ENCODE measurements at places on chromosomes 3 and 15.

DNA sequence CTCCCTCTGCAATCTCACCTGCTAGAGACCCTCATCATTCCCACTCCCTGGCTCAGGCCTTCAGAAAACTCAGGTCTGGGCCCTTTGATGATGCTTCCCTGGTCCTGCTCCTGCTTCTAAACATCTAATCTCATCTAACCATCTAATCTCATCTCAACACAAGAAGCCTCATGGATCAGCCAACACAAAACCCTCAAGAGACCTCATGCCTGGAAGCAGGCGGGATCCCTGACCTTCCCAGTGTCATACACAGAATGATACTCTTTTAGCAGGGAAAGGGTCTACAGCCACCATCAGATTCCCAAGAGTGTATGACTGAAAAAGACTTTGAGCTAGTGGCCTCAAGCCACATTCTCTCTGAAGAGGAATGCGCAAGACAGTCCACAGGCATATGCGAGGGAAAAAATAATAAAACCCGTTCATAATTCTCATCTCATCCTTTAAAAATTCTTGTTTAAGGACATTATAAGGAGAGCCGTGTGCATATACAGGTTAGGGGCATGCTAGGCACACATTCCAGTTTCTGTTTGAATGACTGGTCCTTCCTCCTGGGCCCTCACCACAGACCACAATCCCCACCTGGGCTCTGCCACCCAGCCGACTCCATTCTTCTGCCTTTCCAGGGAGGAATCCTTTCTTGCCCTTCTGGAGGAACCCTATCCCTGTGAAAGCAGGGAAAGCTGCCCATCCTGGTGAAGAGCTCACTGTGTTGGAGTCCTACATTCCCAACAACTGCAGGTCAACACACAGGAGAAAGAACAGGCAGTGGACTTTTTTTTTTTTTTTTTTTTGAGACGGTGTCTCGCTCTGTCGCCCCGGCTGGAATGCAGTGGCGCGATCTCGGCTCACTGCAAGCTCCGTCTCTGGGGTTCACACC lies 2.2 kb downstream of the ZXDC start:
- DNase-seq, result no peak

DNA sequence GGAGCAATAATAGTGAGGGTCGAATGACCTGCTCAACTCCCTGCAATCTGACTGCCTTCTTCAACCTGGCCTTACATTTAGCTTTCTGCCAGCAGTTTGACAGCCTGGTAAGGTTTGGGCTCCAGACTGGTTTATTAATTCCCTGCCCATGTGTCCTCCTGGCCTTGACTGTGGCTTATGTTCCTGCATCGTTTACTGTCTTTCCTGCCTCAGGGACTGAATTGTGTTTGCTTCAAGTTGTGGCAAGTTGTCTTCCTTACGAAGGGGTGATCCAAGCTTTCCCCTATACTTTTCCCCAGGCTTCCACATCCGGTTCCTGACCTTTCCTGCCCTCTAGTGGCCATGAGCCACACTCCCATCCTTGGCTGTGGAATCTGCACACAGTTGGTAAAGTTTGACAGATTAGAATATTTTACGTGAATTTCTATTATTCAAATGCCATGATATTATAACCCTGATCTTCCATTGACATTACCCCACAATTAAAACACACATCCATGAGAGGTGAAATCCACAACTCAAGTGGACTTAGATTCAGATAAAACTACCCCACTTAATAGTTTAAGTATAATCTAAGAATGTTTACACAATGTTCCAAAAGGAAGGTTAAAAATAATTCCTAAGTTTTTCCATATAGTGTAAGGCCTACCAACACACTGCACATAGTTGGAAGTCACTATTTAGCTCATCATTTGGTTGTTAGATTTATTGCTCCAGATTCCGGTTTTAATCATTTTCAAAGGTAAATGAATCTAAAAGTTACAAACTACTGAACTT lies 95.7 kb downstream of the NEDD4 start:
- DNase-seq, result no peak

DNA sequence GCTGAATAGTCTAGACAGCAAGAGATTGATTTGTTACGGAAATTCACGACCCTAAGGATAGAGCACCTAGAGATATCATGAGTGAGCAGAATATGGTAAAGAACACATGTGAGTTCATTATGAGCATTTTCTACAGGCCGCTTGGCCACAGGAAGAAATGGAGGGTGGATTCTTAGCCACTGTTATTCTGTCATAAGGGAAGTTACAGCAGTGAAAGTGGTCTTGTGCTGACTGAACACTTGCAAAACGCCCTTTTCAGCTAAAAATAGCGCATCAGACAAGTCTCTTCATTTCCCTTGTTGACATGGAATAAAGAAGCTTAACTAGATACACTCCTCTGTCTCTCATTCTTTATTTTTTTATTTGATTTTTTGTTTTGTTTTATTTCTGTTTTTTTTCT lies 19.8 kb downstream of the DGKG start:
- DNase-seq, result no peak

GRCh38 chr15:65611888-65612615 lies 1.1 kb upstream of the INTS14 start:
- no peak for DNase-seq

DNA sequence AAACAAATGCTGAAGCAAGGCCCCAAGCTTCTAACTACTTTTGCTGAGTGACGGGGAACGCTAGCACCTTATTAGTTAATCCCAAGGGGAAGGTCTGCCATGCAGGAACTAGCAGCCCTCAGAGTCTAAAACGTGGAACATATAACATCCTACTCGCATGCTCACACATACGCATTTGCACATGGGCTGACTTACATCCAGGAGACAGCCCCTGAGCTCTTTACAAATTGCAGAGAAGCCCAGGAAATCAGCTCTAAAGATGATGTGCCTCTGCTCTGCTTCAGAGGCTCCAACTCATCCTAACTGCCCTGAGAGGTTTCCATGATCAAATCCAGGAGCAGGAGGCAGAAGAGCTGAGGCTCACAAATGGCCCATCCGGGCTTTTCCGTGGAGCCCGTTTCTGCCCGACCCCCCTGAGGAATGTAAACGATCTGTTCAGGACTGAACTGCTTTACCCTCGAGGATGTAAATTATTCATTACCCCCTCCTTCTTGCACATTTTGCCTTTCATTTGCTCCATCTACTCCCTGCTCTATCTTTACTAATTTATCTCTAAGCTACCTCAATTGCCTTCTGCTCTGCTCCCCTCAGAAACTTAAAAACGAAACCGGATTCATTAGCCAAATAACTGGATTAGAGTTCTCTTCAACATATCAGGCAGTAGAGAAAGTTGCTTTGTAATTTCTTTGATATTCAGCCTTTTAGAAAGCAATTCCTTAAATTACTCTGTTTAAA lies 141.9 kb upstream of the CCDC54 start:
- no peak for DNase-seq

All from CD4-positive, alpha-beta T cell treated with Interleukin-6 at 100 ng/mL for 8 hours (primary cell).